Activated naive CD4-positive, alpha-beta T cell treated with Interleukin-2 at 50 U/mL for 16 hours (primary cell): ENCODE measurements at places on chromosomes 2 and 18.
A peak's percentile ranks its signal among the peaks of the same experiment; 100 is the strongest.

DNA sequence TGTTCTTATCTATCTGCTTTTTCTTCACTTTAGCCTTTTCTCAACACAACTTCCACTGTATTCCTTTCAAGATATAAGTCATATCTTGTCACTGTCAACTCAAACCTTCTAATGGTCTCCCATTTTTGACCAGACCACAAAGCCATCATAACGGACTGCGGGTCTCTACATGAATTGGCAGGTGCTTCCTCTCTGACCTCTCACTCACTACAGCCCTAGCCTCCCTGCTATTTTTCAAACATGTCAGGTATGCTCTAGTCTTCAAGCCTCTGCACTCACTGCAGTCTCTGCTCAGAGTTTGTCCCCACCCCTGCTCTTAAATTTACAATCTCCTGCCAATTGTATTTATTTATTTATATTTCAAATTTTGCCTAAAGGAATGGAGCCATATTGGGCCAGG is 858.1 kb downstream of the TRIB2 start:
- DNase-seq = no peak

DNA sequence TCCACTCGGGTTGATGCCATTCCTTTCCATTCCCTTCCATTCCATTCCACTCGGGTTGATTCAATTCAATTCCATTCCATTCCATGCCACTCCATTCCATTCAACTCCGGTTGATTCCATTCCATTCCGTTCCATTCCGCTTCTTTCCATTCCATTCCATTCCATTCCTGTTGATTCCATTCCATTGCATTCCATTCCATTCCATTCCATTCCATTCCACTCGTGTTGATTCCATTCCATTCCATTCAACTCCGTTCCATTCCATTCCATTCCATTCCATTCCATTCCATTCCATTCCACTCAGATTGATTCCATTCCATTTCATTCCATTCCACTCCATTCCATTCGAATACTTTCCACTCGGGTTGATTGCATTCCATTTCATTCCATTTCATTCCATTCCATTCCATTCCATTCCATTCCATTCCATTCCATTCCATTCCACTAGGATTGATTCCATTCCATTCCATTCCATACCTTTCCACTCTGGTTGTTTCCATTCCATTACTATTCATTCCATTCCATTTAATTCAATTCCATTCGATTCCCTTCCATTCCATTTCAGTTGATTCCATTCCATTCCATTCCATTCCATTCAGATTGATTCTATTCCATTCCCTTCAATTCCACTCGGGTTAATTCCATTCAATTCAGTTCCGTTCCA is 1141.8 kb downstream of the RPIA start:
- no peak for DNase-seq

- DNase-seq = peak; percentile 19
Observed at GRCh38 chr2:46535360-46535759, 56.0 kb downstream of the TMEM247 start.

DNA sequence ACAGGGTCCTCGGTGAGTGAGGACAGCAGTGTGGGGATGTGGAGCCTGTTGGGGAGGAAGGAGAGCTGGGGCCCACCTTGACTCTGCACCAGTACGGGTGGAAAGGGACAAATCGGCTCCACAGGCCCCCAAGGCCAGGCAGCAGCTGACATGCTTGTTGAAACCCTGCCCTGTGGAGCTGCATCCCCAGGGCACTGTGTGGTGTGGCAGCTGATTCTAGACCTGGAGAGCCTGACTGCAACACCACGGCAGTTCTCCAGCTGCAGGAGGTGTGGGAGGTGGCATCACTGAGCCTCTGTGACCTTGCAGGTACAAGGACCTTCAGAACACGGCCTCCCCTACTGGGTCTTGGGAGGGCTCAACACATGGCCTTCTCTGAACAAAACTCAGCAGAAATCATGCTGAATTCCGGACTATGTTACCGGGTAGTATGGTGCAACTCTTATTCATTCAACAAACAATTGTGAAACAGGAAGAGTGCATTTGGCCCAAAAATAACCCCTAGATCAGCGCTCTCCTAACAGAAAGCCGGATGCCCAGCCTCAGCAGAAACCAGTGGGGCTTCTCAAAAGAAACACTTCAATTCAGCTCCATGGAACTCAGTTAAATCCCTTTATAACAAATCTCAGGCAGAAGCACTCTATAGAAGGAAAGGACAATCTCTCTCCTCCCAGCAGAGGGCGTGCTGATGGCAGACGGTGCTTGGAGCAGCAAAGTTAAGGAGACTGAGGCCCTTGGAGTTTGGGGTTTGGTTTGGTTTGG is 104.4 kb upstream of the SALL3 start:
- peak; percentile 5 for DNase-seq

DNA sequence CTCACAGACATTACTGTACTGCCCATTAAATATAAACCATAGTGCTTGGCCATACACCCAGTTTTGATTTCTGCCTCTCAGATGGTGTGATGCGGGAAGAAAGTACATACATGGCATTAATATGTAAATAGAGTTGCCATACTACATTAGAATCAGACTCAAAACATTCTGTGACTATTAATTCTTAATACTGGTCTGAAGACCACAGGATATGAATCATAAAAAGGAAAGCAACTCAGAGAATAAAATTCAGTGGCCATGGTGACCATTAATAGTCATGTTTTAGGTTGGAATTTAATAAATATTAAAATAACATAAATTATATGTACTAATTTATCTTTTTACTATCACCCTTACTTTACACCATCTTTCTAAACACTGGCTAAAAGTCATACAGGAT is 33.0 kb upstream of the WDR75 start:
- DNase-seq = no peak

- no peak for DNase-seq
Observed at GRCh38 chr2:172372436-172372835, 55.0 kb upstream of the ITGA6 start.

DNA sequence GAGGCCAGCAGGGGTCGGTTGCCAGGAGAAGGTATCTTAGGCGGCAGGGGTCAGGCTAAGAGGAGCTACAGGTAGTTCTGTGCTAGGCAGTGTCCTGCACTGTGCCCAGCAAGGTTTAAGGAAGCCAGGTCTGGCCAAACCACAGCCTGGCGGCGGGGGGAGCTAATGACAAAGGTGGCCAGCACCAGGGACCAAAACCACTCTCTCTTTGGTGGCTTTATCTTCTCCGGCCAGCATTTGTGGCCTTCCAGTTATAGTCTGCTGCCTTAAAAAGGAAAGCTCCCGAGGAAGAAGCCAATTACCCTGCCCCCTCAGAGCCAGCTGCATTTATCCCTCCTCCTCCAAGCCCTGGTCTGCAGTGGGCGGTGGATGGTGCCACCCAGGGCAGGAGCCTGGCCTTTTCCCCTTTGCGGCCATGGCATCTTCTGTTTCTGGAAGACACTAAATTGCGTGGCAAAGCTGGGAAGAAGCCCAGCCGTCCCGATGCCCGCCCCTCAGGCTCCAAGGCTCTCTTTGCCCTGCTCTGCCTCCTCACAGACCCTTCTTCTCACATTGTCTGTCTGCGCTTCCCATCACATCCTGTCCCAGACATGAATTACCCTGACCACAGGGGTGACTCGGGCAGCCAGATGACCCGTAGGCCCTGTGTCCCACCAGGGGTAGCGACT is 94.6 kb downstream of the EN1 start:
- DNase-seq = no peak

- peak; percentile 40 for DNase-seq
Observed at GRCh38 chr2:217223222-217223930, 363.5 kb upstream of the TNP1 start.

- DNase-seq = no peak
Observed at GRCh38 chr2:20666005-20666303, 990 bp upstream of the GDF7 start.

- no peak for DNase-seq
Observed at GRCh38 chr2:70435138-70435537, 118.5 kb downstream of the TGFA start.

DNA sequence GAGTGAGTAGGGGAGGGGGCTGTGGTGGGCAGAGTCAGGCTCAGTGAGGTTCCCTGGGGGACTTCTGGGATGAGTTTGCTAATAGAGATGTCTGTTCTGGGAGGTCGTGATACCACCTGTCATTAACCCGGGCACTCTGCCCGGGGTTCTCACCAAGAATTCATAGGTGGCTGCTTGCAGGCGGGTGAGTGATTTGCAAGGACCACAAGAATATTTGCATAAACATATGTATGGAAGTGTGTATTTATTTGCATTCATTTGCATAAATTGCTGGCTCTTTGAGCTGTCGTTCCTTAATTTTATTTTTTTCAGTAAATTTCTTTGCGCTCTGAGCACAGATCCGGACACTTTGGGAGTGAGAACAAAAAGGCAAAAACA is 260.0 kb downstream of the ATAD2B start:
- no peak for DNase-seq

DNA sequence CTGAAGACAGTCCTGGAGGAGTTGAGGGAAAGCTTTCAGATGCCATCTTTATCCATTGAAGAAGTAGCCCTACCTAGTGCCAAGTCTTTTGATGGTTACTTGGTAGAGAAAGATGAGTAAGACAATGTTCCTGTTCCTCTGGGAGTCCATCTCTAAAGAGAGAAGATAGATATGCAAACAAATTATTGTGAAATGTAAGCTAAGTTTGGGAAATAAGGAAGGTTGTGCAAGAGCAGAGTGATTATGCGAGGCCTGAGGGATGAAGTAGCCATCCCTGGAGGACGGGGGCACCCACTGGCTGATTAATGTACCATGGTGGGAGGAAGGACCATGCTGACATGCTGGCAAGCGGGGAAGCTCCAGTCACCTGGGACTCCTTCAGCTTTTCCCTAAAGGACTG is 994 bp upstream of the DTNA start:
- DNase-seq = no peak

DNA sequence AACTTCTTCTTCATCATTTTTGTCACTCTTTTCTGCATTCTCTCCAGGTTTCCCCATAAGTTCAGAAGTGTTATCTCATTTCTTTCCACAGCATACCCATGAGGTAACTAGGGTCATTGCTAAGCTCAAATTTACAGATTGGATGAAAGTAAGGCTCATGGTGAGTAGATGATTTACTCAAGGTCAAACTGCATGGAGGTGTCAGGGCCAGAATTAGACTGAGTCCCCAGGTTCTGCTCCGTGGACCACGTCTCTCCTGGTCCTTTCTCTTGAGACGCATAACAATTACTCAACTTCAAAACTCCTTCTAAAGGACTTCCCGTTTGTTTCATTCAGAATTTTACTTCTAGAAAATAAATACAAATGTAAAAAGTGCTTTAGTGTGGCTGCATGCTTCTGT is 43.4 kb downstream of the SMIM21 start:
- no peak for DNase-seq

DNA sequence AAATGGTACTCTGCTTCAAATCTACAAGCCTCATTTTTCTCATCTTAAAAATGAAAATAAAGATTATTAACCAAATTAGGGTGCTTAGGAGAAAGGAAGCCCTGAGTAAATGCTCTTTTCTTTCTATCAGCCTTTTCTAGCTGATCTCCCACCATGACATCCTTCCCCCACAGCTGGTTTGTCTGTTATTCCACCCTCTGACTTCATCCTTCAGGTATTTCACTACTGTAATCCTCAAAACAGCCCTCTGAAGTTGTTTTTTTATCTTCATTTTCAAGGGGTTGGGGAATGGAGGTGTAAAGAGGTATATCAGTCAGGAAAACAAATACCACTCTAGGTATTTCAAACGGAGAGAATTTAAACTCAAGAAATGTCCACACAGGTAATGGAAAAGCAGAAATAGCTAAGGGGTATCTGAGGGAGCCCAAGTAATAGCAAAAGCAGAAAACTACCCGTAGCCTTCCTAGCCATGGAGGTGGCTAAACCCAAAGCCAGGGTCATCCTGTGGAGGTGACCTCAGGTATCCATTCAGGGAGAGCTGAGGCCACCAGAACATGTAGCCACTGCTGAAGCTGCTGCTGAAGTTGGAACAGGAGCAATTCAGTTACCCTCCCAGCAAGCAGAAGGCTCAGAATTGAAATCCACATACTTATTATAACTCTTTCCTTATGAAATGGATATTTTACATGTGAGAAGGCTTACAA is 990.9 kb upstream of the ACVR2A start:
- DNase-seq = no peak

- no peak for DNase-seq
Observed at GRCh38 chr2:170660409-170660808, 54.7 kb upstream of the SP5 start.

DNA sequence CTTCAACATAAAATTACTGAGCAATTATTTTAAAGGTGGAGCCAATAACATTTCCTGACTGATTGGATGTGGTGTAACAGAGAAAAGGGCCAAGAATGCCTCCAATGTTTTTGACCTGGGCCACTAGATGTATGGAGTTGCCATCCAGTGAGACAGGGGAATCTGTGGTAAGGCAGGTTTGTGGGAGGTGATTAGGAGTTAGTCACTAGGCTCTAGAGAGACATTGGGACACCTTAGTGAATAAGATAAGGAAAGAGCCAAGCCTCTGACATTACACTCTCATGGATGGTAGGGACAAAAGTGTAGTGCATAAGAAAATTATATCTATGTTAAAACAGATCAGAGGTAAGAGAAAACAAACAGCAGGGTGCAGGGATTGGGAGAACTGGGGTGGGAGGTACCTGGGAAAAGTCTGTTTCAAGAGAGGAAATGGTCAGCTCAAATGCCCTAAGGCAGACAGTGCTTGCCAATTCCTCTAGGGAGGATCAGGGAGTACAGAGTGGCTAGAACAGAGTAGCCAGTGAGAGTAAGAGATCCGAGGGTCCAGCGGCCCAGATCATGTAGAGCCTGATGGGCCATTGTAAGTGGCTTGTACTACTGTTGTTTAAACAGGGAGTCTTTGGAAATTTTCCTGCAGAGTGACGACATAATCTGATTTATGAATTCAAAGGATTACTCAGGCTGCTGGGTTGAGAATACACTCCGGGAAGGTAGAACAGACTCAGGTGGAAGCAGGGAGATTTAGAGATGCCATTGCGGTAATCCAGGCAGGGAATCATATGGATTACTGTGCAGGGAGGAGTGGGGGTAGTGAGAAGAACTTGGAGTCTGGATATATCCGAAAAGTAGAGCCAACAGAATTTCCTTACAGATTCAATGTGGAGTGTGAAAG is 45.7 kb upstream of the CUL3 start:
- no peak for DNase-seq

- no peak for DNase-seq
Observed at GRCh38 chr2:237932731-237933131, 34.1 kb upstream of the UBE2F start.

DNA sequence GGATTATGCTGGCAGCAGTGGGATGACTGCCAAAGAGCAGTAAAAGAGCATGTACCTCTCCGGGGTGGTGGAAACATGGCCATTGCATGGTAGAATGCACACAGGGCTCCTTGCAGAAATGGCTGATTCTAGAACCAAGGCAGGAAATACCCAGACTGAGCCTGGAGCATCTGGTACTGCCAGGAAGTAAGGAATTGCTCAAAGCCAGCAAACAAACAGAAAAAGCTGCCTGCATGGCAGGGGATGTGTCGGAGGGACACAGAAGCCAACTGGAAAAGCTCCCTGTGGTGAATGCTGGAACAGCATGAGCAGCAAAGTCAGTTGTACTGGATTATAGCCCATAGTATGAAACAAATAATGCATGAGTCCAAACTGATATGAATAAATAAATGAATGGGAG is 78.0 kb upstream of the NFATC1 start:
- no peak for DNase-seq
